ENCODE measurements at places on chromosomes 5 and 9.

GRCh38 chr9:95373069-95373681 lies 55.7 kb upstream of the FANCC start:
- no peak for DNase-seq

- DNase-seq: no peak
Observed at GRCh38 chr9:20419533-20419932, 202.8 kb downstream of the MLLT3 start.

- DNase-seq: no peak
Observed at GRCh38 chr9:104572612-104573011, 3.6 kb downstream of the OR13C8 start.

DNA sequence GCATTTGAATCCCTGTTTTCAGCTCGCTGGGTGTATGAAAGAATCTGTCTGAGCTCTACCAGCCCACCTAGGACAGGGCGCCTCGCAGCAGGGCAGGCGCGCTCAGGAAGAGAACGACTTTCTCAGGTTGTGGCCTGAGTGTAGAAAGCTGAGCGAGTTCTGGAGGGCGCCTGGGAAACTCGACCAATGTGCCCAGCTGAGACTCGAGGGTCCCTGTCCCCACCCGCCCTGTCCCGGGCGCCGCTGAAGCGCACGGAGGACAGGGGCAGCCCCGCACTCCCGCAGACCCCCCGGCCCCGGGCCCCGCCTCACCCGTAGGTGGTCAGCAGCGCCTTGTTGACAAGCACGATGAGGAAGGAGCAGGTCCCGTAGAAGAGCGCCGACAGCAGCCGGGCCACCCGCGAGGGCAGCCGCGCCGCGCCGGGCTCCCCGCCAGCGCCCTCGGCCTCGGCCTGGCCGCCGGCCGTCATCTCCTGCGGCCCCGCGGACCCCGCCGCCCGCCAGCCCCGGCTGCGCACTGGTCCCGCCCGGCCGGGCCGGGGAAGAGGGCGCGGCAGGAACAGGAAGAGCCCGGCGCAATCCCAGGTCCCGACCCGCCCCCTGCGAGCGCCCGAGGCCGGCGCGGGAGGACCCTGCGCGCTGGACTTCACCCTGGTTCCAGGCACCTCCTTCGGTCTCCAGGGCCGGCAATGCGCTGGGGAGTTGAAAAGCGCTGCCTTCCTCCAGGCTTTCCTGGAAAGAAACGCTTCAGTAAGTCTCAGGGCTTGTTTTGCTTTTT lies at the start of gene SLC35D2:
TSS of gene SLC35D2 (minus strand) at position 547 of the 778 bp plus-strand sequence. CDS start at position 470, 77 bp downstream.
- DNase-seq: no peak

DNA sequence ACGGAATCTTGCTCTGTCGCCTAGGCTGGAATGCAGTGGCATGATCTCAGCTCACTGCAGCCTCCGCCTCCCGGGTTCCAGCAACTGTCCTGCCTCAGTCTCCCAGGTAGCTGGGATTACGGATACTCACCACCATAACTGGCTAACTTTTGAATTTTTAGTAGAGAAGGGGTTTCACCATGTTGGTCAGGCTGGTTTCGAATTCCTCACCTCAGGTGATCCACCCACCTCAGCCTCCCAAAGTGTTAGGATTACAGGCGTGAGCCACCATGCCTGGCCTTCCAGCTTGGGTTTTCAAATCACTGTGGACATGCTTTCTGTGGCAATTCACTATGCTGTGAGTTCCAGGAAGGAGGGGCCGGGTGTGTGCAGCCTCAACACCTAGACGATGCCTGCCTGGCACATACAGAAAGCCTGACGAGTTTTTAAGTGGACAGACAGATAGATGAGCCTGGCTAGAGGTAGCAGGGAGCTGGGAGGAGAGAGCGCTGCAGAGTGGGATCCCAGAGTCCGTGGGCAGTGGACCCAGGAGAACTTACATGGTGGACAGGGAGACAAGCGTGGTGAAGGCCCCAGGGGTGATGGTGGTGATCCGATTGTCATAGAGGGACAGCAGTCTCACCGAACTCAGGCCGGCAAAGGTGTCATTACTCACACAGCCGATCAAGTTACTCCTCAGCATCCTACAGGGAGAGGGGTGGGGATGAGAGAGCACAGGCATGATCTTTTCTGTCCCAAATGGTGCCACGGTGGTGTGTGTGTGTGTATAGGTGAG lies 173.4 kb upstream of the PANK3 start:
- no peak for DNase-seq

DNA sequence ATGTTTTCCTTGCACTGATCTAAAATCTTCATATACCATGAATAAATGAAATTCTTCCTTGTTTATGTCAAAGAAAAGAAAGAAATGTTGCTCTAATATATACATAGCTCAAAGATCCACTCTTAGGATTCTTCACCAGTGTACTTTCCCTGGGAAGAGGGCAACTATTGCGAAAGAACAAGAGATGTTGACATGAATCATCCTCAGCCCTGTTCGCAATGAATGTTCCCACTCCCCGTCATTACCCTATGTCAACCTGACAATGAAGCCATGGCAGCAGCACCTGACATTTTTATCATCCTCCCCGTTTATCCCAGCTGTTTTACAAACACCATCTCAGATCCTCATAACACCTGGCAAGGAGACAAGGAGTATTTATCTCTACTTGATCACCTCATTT lies 409.1 kb upstream of the GRIA1 start:
- no peak for DNase-seq

- no peak for DNase-seq
Observed at GRCh38 chr9:81073821-81074220, 615.5 kb downstream of the TLE1 start.

DNA sequence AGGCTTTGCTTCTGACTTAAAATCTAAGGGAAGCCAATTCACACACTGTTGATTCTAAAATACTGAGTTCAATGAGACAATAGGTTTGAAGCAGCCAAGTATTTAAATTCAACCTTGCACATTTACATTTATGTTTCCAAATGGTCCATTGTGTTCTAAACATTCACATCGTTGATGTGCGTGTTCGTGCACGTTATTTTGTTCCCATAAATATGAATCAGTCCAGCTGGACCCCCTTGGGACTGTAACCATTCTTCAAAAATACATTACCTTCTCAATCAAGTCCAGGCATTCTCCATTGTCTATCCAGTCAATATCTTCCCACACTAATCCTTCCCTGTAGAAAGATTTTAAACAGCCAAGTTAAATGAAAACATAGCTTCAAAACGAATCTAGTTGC lies 146.4 kb upstream of the RETREG1 start:
- DNase-seq: no peak

DNA sequence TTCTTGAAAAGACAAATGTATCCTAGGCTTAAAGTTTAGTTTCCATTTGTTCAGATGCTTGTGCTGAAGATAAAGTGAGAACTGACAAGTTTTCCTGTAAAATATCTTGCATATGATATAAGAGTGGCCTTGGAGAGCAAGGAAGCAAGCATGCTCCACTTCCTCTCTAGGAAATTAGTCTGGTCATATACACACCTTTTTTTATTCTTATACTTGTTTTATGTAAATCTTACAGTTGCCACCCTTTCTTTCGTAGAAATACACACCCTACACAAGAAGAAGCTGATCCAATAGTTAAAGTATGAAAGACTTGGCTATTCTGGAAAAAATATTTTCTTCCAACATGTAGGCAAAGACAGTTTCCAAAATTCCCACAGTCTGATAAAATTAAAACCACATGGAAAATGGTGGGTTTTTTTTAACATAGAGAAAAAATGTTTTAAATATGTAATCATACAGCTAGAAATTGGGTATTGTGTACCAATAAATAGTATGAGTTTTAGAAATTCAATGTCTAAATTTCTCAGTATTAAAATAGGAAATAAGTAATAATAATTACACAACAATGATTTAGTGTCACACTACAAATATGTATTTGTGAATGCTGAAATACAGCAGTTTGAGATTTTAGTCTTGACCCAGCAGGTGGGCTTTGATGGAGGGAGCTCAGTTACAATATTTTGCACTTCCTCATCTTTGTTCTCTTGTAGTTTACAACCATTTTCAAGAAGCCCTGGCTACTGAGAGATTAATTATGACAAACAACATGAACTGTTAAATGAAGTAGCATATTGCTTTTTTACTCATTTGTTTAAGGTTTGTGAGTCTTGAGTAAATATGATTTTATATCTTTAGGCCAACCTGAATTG lies 185.7 kb upstream of the GNA14 start:
- DNase-seq: no peak

GRCh38 chr9:123769719-123770118 lies 160.2 kb downstream of the DENND1A start:
- no peak for DNase-seq

DNA sequence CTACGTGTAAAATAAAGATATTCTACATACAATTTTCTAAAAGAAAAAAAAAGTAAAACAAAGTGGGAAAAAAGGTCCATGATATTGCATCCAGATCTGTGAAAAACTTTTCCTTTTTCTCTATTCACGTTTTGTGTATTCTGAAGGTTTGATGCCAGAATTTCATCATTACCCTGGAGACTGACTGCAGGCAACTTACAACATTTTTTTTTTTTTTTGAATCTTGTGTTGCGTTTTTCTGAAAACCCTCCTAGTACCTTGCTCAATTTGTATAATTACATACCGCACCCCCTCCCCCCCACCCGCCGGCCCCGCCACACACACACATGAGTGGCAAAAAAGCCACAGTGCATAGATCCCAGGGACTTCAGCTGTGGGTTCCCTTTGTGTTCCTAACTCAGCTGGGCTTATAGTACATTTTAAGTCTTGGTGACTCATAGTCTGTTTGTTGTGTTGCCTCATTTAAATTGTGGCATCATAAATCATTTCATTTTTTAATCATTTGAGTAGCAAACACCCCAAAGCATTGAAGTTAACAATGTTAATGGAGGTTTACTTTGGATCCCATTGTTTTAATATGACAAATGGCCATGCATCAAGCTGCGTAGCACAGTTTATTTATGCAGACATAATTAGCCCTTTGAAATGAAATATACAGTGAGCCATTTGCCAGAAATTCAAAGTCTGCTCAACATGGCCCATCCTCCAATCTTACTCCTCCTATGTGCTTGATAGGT lies 36.0 kb downstream of the PRDM6 start:
- no peak for DNase-seq

GRCh38 chr9:109471475-109472393 lies 26.4 kb downstream of the PTPN3 start:
- DNase-seq: no peak

GRCh38 chr9:115262477-115262876 lies 144.5 kb upstream of the TNC start:
- DNase-seq: no peak

- DNase-seq: no peak
Observed at GRCh38 chr5:180137401-180138213, 66.0 kb upstream of the RNF130 start.

DNA sequence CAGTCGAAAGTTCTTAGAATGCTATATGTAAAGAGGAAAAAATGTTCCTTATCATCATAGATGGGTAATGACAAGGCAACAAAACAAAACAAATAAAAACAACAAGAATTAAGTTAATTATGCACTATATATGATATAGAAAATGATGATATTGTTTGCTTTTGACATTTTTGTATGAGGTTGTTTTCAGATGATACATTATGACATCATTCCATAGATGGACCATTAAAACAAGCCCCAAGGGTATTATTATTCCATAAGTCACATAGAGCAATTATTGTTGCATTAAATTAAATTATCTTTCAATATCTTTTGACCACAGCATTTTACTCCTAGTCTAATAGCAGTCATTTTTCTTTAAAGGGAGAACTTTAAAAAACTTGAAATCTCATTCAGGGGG lies 56.5 kb upstream of the RICTOR start:
- no peak for DNase-seq

DNA sequence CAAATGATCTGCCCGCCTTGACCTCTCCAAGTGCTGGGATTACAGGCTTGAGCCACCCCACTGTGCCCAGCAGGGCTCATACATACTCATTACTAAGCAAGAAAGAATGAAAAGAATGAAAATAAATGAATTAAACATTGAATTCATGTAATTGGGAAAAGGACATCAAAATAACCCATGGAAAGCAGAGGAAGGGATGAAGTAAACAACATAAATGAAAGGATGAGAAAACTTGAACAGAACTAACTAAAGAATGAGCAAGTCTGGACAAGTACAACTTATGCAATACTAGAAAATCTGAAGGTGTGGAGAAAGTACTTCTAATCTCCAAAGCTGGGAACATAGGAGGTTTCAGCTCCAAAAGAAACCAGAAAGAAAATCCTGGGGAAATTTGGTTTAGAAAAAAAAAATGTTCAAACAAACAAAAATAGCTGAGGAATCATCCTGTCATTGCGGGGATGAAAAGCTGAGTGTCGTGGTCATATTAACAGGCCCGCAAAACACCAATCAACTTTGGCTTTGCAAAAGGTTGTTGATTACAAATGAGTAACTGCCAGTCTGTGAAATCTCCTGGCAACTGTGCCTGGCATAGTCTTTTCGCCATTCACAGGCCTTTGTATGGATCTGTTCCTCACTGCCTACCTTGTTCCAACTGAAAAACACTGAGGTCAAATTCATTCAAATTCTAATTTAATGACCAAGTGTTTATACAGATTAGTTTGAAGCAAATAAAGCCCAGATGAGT lies 2.3 kb upstream of the AK3 start:
- no peak for DNase-seq

- DNase-seq: no peak
Observed at GRCh38 chr9:86624630-86625029, 270.4 kb upstream of the TUT7 start.

DNA sequence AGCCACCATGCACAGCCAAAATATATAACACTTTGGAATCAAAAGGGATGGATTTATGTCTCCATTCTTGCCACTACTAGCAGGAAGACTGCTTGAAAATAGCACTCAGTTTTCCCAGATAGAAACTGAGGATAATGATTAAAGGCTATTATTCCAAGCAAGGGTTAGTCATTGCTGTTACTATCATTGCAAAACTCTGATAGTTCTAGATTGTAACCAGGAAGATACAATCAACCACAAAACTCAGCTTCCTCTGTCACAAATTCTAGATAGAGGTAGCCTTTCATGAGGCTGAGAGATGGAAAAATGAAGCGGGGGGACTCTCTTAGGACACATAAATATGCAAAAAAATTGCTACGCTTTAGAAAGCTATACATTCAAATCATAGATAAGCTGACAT lies 3.1 kb downstream of the ANXA1 start:
- DNase-seq: no peak

- DNase-seq: no peak
Observed at GRCh38 chr5:68048516-68048915, 167.0 kb upstream of the PIK3R1 start.

DNA sequence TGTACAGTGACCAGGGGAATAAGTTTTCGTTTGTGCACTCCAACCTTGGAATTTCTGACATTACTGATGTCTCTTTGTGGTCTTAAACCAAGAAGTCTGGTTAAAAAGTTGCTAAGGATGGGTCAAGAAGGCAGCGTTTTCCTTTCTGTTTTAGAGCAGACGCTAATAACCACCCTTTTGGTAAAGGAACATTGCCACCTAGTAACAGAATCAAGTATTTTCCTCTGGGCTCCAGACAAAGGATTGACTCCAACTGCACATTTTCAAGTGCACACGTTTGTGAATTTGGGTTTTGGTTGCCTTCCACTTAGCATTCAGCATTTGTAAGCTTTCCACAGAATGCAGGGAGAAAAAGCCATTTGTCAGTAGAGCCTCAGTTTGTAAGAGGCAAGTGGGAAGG lies 22.2 kb upstream of the CEP78 start:
- no peak for DNase-seq

- DNase-seq: no peak
Observed at GRCh38 chr5:173697931-173698579, 81.6 kb upstream of the BOD1 start.

All from activated CD4-positive, alpha-beta T cell treated with anti-CD3 and anti-CD28 coated beads for 48 hours (primary cell).